ENCODE measurements at places on chromosomes 7 and 10.

DNA sequence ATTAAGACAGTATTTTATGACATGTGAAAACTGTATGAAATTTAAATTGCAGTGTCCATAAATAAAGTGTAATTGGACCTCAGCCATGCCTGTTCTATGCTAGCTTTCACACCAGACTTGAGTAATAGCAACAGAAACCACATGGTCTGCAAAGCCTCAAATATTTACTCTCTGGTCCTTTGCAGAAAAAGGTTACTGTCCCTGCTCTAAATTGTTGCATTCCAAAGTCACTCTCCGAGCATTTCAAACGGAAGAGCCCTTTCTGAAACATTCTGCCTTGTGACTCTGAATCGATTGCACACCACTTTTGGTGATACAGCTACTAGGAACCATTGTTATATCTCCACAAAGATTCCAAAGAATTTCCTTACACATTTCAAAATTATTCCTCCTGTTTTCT, 81.0 kb upstream of the STK17A start:
- DNase-seq, result no peak

- DNase-seq, result no peak
These were observed 40.0 kb upstream of the AGR3 start for GRCh38 chr7:16921644-16922257.

GRCh38 chr10:26215935-26216584, 514 bp upstream of the GAD2 start:
- peak; percentile 82 for DNase-seq

- DNase-seq, result no peak
These were observed 80.9 kb downstream of the WDFY4 start for GRCh38 chr10:48765527-48765926.

GRCh38 chr10:69460576-69461242, 9.4 kb downstream of the TSPAN15 start:
- DNase-seq, result no peak

DNA sequence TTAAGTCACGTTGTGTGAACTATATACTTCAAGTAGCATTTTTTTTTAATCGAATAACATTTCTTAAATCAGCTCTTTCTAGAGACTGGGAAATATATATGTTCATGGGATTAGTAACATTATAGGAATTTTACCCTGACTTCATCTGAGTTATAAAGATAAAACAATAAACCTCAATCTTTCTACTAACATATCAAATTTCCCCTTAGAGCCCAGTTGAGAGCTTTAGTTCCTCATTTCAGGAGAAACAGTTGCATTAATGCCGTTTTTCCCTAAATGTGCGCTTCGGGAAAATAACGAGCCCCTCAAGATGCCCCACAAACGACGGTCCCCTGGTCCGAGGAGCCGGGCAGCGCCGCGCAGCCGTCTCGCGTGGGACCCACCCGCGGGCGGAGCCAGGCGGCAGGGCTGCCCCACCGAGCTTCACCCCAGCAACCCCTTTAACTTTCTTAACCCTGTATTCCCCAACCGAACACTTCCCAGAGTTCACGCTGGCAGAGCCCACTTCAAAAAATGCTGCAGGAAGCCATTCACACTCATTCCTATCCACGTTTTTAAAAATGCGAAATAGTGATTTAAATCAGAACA, 152.5 kb upstream of the YAE1 start:
- DNase-seq, result no peak

- DNase-seq, result no peak
These were observed 68.5 kb downstream of the NPTX2 start for GRCh38 chr7:98685541-98685940.

- DNase-seq, result peak; percentile 18
These were observed 61.0 kb downstream of the RASGEF1A start for GRCh38 chr10:43205681-43206390.

DNA sequence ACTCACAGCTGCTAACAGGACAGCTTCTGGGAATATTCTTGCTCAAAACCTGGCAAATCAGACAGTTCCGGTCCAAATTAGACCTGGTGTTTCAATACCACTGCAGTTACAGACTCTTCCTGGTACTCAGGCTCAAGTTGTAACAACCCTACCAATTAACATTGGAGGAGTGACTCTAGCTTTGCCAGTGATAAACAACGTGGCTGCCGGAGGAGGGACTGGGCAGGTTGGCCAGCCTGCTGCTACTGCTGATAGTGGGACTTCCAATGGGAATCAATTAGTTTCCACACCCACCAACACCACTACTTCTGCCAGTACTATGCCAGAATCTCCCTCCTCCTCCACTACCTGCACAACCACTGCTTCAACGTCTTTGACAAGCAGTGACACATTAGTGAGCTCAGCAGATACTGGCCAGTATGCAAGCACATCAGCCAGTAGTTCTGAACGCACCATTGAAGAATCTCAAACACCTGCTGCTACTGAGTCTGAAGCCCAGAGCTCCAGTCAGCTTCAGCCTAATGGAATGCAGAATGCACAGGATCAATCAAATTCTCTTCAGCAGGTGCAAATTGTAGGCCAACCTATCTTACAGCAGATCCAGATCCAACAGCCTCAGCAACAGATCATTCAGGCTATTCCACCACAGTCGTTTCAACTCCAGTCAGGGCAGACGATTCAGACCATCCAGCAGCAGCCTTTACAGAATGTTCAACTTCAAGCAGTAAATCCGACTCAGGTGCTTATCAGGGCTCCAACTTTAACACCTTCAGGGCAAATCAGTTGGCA, 2.1 kb downstream of the SP4 start:
- DNase-seq, result no peak

DNA sequence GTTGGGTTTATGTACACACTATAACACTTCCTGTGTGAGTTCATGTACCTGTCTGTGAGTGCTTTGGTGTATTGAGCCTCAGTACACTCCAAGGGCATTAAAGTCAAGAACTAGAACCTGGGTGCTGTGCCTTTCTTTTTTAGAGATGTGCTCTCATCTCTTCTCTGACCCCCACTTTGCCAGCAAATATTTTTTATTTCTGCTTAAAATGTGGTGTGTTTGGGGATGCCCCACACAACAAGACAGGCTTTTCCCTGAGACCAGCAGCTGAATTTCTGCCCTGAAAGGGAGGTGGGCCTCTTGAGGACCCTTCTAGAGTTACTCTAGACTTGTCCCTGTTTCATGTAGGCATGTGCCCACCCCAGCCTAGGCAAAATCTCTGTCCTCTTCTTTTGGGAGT, 14.3 kb downstream of the KCTD7 start:
- no peak for DNase-seq

DNA sequence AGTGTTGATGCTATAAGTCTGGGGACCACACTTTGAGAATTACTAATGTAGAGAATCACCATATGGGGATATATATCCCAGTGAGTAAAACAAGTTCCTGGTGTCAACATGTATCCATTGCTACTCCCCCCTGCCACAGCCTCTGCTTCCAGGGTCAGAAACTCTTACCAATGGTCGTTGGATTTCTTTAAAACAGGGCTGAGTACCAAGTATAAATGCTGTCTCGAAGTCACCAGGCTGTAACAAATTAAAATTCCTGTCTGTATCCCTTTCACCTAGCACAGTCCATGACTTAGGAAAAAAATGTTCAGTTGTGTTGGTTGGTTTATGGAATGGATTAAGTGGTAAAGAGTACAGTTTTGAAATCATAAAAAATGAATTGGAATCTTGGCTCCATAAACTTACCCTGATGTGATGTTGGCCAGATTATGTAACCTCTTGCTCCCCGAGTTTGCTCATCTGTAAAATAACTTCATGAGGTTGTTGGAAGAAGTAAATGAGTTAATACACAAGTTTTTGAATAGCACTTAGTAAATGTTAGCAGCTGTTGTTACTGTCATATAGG, 364.0 kb upstream of the LRGUK start:
- no peak for DNase-seq

- no peak for DNase-seq
These were observed 34.4 kb downstream of the PFKFB3 start for GRCh38 chr10:6237199-6237530.

DNA sequence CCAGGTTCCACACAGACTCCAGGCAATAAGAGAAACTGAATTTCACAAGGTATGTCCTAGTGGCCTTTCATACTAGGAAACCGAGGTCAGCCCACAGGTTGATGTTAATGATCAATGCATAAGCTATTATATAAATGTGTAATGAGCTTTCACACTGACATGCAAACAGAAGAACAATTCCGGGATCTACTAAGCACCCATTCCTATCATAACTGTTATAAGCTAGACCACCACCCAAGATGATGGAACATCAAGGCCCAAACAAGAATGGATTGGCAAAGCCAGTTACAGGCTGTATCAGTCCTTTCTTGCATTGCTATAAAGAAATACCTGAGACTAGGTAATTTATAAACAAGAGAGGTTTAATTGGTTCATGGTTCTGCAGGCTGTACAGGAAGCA, 15.2 kb downstream of the SORBS1 start:
- DNase-seq, result no peak

DNA sequence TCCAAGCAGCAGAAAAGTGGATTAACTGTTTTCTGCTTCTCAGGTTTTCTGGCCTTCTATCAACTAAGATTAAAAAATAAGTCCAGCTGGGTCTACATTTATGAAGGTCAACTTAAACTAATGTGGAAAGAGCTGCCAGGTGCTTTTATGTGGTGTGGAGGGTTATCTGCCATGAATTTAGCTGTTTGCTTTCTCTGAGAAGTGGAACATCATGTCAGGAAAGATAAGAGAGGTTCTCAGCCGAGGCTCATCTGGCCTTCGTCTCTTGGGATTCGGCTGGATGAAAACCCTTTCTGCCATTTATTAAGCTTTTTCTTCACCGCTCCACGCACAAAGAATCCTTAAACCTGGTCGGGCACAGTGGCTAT, 5.5 kb downstream of the PTPRN2 start:
- no peak for DNase-seq
